Hippocampal formation (tissue), 2 donors: ENCODE measurements at places on chromosomes 2 and 18.

DNA sequence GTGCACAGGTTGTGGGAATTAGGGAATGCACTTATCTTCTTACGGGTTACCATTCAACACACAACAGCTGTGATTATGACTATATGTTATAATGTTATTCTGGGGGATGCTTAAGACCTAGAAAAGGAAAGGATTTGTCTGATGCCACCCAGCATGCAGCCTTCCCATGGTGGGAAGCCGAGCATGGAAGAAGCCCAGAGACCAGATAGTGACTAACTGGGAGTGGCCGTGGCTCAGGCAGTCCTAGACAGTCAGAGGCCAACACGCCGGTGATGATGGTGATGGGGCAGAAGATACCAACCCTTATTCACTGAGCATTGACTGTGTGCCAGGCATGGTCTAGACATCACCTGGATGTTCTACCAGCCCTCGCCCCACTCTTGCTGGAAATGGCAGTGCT lies 35.9 kb downstream of the CYRIA start:
- DNase-seq = no peak

DNA sequence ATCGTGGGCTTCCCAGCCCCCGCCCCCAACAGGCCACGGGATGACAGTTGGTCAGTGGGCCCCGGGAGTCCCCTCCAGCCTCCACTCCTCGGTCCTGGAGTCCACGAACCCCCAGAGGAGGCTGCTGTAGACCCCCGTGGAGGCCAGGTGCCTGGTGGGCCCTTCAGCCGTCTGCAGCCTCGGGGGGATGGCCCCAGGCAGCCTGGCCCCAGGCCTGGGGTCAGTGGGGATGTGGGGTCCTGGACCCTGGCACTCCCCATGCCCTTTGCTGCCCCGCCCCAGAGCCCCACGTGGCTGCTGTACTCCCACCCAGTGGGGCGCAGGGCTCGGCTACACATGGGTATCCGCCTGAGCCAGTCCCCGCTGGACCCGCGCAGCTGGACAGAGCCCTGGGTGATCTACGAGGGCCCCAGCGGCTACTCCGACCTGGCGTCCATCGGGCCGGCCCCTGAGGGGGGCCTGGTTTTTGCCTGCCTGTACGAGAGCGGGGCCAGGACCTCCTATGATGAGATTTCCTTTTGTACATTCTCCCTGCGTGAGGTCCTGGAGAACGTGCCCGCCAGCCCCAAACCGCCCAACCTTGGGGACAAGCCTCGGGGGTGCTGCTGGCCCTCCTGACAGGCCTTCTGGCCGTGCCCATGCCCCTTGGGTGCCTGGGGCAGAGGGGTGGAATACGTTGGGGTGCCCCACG lies 7.6 kb downstream of the NEU4 start:
- DNase-seq = no peak

DNA sequence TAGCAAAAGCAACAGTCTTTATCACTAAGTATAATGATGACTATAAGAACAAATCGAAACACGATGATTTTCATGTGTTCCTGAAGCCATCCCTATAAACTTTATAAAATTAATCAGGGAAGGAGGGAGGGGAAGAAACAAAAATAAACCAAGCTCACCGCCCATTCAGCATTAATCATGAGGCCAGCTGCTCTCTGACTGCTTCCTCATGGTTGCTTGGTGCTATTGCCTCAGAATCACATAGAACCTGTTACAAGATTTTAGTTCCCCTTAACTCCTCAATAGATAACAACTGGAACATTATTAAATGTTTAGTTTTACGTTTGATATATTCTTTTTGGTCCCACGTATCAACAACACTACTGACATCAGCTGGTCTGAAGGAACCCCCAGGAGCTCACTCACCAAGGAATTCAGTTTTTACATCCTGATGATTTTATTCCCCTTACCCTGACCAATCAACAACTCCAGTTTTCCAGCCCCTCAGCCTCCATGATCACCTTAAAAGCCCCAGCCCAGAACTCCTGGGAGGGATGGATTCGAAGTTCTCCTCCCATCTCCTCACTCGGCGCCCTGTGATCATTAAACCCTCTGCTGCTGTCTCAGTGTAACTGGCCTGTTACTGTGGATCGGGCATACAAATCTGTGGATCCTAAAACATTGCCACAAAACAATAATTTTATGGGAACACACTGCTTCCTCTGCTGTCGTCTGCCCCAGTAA lies 10.6 kb upstream of the HNRNPLL start:
- DNase-seq = no peak

DNA sequence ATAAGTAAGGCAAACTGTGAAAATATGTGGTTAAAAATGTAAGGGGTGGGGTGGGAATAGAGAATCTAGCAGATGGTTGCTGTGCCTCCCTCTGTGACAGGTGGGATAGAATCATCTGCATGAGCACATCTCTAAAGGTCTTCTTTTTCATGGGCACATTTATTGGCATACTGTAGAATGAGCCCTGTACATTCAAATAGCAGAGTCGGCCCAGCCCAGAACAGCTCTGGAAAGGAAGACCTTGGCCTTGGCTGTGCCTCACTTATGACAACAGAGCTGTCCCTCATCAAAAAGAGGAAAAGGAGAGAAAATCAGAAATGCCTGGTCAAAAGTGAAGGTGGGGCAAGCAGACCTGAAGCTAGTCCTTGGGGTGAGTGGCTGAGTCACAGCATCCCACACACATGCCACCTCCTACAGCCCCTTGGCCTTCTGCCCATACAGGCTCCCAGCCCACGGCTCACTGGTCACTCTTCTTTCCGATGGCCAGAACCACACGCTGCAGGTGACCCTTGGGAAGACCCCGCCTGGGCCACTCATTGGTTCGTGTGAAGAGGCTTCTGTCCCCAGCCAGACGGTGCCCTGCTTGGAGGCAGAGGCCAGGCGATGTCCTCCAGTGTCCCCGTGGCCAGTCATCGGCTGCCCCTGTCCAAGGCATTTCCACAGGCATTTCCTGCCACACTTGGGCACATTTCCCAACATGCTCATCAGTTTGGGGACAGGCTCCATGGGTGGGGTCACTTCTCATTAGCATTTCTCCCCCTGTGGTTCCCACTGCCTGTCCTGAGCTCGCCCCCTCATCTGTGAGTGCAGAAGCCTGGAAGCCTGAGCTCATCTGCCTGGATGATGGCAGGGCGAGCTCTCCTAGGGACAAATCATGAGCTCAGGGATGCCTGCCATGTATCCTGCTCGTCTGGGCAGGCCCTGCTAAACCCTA lies 113.6 kb downstream of the MCFD2 start:
- peak; percentile 26 for DNase-seq

DNA sequence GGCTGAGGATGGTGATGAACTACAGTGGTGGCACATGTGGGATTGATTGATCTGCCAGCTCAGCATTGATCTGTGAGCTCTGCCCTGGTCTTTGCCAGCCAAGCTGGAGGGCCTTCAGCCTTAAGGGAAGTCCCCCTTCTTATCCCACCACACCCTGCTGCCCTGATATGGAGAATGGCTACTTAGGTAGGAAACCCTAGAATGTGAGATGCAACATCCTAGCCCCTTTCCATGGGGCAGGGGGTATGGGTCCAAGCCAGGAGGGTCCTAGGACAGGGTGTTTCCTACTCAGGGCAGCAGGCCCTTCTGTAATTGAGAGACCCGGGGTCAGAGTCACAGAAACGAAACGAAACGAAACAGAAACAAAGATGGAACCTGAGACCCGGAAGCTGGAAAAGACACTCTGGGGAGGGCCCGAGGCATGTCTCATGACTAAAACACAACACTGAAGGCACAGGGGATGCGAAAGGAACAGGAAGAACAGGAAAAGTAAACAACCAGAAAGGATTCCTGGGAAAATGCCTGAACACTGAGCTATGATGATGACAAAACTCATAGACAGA lies 16.9 kb upstream of the SULT1C2 start:
- DNase-seq = no peak

DNA sequence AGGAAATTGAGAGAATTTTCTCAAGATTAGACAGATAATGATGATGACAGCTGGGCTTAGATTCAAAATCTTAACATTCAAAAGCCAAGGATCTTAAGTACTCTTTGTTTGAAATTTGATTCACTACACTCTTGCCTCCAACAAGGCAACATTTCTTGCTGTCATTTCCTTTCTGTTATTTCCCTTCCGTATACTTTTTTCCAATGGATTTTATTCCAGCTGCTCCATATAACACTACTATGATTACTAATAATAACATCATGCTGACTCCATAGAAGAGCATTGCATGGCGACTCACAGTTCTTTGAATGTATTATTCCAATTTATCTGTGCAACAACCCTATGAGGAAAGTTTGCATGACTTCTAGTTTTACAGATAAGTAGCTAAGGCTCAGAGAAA lies 33.9 kb upstream of the CCDC102B start:
- DNase-seq = no peak

GRCh38 chr2:16649353-16650286 lies 16.0 kb downstream of the CYRIA start:
- DNase-seq = no peak

DNA sequence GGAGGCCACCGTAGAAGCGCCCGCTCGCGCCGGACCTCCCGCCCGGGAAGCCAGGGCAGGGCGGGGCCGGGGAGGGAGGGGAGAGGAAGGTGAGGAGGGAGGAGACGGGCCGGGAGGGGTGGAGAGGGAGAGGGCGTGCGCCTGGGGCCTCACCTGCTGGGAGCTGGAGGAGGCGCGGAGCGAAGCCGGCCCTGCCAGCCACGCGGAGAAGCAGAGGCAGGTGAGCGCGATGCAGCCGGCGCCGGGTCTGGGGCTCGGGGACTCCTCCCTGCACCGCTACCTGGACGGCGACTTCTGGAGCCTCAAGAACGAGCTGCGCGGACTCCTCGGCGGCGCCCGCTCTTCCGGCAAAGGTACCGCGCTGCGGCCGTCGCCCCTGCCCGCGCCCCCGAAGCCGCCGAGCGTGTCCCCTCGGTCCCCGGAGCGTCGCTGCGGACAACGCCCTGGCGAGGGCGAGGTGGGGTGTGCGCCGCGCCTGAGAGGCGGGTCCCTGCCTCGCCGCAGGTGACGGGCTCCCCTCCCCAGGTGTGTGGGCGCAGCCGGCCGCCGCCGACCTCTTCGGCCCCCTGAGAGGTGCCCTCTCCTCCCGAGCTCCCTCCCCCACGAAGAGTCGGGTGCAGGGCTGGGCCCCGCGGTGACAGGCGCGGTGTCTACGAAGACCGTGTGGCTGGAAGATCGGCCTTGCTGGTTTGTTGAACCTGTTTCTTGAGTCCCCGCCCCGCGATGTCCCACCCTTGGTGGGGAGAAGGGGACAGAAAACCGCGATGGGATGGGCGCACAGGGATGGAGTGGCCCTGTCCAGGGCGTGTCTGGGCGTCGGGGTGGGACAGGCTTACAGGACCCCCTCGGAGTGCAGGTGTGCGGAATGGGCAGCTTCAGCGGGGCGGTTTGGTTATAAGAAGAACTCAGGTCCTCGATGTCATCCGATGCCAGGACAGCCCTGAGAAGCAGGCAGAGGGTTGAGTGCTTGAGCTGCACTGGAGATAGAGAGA lies at the start of gene ACOXL:
Gene ACOXL, plus strand, starts transcription at position 152 of the 992 bp plus-strand sequence. CDS start 35,817 bp downstream, outside the sequence.
- no peak for DNase-seq

- no peak for DNase-seq
Measured at GRCh38 chr2:126736133-126736874, 80.3 kb downstream of the GYPC start.

GRCh38 chr2:10883801-10884478 lies 27.8 kb upstream of the KCNF1 start:
- DNase-seq = peak; percentile 61
